GOT3 (cell line): ENCODE measurements at places on chromosomes 4 and X.

DNA sequence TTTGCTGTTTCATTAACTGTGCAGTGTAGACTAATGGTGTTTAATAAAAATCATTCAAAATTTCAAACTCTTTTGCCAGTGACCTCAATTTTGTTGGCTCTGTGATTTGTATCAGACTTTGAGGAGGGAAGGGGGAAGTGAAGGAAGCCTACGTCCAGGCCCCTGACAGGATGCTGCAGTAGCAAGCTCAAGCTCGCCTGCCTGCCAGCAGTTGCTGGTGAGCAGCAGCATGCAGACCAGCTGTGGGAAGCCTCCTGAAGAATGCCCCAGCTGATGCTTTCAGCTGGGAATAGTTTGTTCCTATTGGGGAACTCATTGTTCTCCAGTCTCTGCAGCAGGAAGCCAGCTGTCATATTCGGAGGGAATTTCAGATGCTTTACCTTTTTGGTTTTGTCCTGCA lies 495.2 kb downstream of the AFF2 start:
- no peak for DNase-seq

DNA sequence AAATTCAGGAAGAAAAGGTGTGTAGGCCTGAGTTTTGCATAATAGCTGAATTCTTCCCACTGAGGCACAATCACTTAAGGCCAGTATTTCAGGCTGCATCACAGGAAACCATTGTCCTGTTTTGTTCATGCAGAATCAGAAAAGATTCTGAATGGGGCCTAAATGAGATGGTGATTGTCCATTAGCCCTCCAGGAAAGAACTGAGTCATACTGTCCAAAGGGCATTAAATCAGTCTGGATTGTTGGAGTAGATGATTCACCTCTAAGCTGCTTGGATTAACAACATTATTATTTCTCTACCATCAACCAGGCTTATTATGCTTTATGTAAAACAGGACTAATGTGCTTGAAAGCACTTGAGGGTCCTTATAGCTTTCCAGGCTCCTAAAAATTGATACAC lies 36.2 kb downstream of the CT47B1 start:
- no peak for DNase-seq

DNA sequence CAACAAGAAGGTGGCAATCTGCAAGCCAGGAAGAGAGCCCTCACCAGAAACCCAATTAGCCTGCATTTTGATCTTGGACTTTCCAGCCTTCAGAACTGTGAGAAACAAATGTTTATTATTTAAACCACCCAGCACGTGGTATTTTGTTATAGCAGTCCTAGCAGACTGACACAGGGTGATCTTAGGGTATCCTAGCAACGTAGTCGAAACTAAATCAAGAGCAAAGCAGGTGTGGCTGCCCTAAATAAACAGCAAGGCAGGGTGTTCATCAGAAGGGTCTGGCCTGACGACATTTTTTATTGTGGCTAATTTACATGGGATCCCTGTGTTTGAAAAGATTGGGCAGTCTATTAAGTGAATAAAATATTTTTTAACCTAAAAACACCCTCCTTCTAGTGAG lies 198.8 kb downstream of the VEGFC start:
- DNase-seq: no peak

DNA sequence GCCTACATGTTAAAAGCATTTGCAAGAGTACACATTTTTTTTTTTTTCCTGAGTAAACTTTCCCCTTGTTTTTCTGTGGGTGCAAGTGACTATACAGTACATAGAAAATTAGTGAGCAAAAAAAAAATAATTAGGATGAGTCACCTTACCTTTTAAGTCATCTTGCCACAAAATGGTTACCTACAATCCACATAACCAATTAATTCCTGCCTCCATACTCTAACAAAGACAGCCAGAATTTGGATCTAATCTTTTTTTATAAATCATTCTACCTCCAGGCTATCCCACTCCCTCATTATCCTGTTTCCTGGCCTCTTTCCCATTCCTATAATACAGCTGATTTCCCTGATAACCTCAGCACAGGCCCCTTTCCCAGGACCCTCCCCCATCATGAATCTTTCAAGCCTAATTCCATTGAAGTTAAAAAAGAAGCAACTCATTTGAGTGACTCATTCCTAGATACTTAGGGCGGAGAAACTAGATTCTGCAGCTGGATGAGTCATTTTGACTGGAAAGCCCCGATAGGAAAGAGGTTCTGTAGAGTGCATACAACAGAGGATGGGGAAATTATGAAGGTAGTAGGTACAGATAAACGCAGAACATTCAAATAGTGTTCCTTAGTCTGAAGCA lies 128.2 kb downstream of the C4orf51 start:
- no peak for DNase-seq

- no peak for DNase-seq
Observed at GRCh38 chr4:11704186-11704830, 275.6 kb upstream of the HS3ST1 start.
